NCI-H1048 (cell line): ENCODE measurements at places on chromosomes 16 and 17.

DNA sequence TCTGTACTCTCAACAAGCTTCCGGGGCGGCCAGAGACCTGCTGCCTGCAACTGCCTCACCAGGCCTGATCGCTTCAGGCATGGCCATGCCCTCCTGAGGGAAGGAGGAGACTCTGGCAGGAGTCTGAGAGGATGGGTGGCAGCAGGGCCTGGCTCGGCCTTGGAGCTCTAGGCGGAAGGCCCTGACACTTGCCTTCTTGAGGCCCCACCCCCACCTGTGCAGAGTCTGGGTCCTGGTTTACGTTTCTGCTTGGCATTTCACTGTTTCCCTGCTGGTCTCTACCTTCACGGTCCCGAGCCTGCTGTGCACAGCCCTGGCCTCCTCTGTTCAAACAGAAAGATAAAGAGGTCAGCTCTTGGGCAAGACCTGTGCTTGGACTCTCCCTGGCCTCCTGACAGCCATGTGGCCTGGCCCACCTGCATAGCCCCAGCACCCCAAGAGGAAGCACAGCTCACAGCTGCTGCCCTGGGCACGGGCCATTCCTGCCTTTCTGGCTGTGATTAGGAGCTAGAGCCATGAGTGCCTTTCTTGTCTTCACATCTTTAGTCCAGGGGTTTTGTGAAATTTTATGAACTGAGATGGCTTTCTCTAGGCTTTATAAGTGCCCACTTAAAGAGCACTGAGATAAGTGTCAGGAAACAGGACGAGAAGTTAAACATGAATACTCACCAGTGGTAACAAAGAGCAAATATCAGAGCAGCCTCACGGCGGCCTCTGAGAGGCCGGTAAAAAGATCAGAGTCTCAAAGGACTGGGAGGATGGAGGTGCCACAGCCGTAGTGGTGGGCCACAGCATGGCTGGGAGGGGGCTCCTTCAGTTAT, 25.6 kb upstream of the MTSS2 start:
- no peak for DNase-seq

DNA sequence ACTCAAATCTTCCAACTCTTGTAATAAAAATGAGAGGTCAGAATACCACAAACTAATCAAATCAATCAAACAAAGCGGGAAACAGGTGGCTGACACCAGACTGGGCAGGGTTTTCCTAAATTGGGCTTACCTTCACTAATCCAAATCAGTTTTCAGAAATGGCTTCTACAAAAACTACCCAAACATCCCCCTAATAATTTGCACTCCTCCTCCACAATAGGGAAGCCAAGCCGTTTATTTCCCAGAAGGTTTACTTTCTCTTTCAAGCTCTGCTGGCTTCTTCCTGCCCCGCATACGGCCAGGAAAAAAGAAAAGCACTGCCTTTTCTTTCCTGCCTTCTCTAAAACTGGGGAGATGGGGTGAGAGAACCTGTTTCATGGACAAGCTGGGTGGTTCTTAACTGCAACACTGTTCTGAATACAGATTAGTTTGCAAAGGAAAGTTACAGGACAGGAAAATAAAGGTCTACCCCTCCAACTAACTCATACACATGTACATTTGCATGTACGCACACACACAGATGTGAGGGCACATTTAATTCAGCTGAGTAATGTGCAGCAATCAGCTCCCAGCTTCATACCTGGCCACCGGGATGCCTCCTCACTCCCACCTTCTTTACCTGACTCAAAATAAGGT, 9.2 kb downstream of the STAT3 start:
- no peak for DNase-seq

- no peak for DNase-seq
These were observed 316.3 kb downstream of the SEC14L1 start for GRCh38 chr17:77456951-77457548.

DNA sequence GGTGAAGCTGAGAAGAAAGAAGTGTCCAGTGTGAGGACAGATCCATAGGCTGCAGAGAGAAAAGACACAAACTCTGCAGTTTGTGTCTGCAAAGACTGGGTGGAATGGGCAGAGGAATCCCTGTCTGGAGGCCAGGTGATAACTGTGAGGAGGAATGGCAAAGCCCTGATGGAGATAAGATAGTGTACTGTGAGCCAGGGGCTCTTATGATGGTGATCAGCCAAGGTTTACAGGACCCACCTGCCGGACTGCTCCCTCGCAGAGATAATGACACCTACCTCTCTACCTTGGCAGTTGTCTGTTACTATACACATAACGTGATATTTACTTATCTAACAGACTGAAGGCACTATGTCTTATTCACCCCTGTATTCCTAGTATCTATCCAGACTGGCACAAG, 92.6 kb upstream of the ASIC2 start:
- no peak for DNase-seq

- DNase-seq: no peak
These were observed 22.1 kb downstream of the RABEP2 start for GRCh38 chr16:28902909-28903308.

GRCh38 chr17:1606352-1606985, 22.2 kb downstream of the SLC43A2 start:
- no peak for DNase-seq

DNA sequence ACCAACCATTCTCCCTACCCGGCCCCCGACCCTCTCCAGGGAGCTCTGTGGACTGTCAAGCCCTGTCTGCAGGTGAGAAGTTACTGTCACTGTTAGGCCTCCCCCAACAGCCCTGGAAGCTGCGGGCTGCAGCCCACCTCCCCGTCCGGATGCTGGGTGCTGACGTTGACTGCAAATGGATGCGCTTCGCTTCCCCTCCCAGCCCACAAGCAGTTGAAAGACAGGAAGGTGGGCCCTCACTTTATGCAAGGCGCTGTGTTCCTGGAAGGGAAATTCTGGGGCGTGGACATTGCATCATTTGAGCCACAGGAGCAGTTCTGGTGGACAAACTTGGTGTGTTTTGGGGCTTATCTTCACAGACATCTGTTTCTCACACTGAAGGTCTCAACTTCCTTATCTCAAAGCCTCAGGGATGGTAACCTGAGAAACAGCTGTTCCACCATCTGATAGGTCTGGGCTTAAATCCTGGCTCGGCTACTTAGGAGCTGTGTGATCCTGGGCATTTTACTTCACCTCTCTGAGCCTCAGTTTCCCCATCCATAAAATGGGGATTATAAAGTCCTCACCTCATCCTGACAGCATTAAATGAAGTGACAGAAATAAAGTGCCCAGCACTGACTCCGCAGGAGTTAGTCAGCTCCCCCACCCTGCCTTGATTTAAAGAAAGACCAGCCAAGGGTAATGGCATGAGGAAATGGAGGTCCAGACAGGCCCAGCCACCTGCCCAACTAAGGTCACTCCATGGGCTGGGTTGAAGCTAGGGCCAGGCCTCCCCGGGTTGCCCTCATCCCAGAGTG, 4.6 kb upstream of the DRC7 start:
- no peak for DNase-seq

- no peak for DNase-seq
These were observed 3.4 kb upstream of the THUMPD1 start for GRCh38 chr16:20744922-20745440.

- DNase-seq: no peak
These were observed 38.0 kb downstream of the AXIN2 start for GRCh38 chr17:65523411-65523810.

GRCh38 chr16:4420505-4421105, 4.2 kb upstream of the CORO7 start:
- no peak for DNase-seq

- no peak for DNase-seq
These were observed 196.4 kb upstream of the KCNJ16 start for GRCh38 chr17:69878661-69879060.

- DNase-seq: no peak
These were observed 12.3 kb downstream of the RAI1 start for GRCh38 chr17:17693253-17694168.

GRCh38 chr16:67910158-67910557, 17.1 kb downstream of the PSKH1 start:
- no peak for DNase-seq

DNA sequence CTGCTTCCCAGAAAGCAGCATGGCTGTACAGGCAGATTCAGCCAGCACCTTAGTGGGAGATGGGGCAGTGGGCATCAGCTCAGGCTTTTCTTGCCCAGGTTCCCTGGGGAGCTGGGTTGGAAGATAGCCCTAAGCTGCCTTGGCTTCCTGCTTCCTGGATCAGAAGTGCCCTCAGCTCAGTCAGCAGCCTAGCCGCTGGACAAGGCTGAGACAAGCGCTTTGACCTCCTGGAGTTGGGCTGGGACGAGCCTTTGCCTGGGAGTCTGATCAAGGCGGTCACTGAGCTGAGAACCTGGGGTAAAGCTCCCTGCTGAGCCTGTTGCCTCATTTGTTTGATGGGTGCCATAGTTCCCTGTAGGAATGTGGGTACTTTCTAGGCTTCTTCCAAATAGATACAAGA, 190.0 kb downstream of the RAB11FIP4 start:
- no peak for DNase-seq

DNA sequence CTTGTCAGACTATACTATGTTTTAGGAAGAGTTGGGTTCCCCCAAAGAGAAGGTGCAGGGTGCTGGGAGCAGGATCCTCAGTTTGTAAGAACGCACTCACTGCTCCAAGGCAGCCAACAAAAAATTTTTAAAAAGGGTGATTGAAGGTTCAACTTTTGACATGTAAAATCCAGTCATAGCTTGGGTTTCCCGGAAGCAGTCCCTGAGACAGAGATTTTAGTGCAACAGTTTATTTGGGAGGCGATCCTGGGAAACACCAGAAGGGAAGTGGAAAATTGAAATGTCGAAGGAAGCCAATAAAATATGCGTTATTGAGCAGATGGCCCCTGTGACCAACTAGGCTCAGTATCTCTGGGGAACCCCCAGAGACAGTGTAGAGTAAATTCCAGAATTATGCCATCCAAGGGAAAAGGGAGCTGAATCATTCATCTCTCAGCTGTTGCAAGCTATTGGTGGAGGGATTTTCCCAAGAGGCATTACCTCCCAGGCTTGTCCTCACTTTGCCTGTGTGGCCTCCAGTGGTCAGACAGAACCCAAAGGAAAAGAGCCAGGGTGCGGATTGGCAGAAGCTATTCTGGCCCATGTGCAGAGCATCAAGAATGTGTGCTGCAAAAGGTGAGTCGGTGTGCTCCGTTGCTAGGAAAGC, 72.9 kb downstream of the HS3ST3B1 start:
- no peak for DNase-seq

DNA sequence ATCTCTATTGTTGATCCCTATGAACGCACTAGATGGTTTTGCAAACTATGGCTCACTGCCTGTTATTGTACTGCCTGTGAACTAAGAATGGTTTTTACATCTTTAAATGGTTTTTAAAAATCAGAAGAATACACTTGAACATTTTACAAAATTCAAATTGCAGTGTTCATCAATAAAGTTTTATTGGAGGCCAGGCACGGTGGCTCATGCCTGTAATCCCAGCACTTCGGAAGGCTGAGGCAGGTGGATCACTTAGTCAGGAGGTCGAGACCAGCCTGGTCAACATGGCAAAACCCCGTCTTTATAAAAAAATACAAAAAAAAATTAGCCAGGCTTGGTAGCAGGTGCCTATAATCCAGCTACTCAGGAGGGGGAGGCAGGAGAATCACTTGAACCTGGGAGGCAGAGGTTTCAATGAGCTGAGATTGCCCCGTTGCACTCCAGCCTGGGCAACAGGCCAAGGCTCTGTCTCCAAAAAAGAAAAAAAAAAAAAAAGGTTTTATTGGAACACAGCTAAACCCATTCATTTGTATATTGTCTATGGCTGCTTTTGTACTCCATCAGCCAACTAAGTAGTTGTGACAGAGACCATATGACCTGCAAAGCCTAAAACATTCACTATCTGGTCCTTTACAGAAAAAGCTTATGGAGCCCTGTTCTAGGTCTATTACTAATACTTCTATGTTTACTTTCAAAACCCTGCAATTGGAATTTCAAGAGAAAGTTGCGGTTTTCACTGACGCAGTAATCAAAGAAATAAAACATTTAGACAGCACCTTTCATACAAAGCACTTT, 18.9 kb downstream of the IKZF3 start:
- DNase-seq: no peak

DNA sequence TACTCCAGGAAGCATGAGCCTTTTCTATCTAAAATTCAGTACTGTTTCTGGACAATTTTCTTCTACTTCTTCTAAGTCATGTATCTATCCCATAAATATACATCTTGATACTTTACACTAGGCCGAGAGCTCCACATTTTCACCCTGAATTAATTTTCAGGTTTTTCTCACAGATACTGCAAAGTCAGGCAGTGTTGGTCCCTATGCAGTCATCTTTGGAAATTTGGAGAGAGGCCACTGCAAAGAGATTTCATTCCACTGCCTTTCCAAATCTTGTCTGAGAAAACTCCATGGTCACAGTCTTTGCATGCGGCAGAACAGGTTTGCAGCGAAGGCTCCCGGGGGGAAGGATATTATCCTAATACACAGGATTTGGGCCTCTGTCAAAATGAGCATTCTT, 28.2 kb downstream of the DUSP14 start:
- DNase-seq: no peak

GRCh38 chr17:600576-601243, 113.9 kb downstream of the VPS53 start:
- DNase-seq: no peak

- DNase-seq: no peak
These were observed 146.8 kb upstream of the GSE1 start for GRCh38 chr16:85466304-85466700.

- DNase-seq: no peak
These were observed 109.5 kb upstream of the ZNF750 start for GRCh38 chr17:82949361-82949760.

- DNase-seq: no peak
These were observed 89.8 kb upstream of the MED13 start for GRCh38 chr17:62154909-62155308.

DNA sequence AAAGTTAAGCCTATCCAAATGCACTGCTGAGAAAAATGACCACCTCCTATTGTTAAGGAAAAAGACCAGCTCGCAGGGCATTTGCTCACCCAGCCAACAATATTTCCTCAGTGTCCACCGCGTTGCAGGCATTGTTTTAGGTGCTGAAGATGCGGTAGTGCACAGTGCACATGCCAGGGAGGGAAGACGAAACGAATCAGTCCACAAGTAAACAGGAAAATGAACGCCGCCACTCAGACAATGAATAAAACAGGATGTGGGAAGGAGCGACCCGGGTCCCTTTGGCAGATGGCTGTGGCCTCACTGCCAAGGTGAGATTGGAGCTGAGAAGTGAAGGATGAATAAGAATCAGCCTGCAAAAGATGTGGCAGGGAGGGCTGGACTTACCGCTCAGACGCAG, 249.2 kb downstream of the FOXL1 start:
- no peak for DNase-seq

DNA sequence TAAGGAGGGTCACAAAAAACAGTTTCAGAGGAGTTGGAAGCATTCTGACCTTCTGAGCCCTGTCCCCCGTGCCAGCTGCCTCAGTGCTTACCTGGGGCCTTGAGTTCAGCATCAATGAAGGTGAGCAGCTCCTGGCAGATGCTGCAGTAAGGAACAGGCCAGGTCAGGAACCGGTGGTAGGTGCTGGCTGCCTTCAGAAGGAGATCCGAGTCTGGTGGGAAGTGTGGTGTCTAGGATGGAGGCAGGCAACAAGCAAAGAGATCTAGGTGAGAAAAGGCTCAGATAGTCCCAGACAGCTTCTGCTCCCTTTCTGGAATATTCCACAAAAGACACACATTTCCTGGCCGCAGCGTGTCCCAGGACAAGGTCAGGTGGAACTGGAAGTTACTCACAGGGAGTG, 37.2 kb upstream of the PIK3R6 start:
- DNase-seq: no peak

- no peak for DNase-seq
These were observed 16.4 kb downstream of the IGF2BP1 start for GRCh38 chr17:49013311-49014213.
